ENCODE measurements at places on chromosomes 3 and 15. TPM values are rescaled to one million over a fixed set of nuclear protein-coding genes. Genes with fewer than 3 reads are reported as not detected.

DNA sequence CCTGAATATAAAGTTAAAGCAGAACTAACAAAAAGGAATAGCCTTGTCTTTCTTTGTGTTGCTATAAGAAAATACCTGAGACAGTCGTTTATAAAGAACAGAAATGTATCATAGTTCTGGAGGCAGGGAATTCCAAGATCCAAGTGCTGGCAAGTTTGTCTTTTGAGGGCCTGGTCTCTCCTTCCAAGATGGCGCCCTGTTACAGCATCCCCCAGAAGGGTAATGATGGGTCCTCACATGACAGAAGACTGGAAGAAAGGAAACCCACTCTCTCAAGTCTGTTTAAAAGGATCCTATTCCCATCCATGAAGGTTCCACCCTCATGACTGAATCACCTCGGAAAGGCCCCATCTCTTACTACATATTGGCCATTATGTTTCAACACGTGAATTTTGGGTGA is 435.1 kb downstream of the MAGI1 start:
- DNase-seq = no peak

- DNase-seq = no peak
These were observed 6.6 kb upstream of the TEX9 start for GRCh38 chr15:56358604-56359003.

GRCh38 chr15:74809956-74810355 is 2.7 kb upstream of the LMAN1L start:
- DNase-seq = no peak

DNA sequence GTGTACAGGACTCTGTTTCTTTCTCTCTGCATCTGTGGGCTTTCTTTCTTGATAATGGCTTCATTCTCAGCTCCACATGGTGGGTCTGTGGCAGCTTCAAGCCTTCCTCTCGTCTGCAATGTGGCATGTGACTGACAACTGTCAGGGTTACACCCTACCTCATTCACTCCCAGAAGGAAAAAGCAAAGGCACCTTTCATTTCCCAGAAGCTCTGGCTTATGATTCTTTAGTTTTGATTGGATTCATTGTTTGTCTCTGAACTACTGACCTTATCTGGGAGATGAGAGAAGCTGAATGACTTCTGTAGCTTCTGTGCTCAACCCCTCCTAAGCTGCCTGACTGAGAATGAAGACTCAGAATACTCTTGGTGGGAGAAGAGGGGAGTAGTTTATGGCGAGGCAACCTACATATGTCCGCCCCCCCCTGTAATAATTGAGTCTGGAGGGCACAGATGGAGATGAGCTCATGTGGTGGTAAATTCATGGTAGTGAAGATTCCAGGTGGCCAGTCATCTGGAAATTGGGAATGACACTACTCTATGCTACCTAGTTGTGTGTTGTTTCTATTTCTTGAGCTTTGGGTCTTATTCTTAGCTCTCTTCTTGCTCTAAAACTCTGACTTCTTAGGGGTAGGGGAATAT is 38.4 kb downstream of the KCNAB1 start:
- no peak for DNase-seq

DNA sequence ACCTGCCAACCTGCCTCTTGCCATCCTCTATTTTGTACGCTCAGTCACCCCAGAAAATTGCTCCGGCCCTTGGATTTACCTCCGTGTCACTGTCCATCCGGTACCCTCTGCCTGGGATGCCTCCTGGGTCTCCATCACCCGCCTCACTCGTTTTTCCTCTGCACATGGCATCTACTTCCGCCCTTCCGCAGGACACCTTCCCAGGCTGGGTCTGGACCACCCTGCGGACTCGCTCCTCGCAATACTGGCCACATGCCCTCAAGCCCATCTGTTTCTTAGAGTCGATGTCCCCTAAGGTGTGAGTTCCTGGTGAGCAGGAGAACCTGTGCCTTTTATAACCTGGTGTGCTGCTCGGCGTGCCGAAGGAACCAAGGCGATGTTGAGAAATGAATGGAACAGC is 58.5 kb downstream of the APBA2 start:
- no peak for DNase-seq

GRCh38 chr3:139935866-139936817 is 1.2 kb downstream of the CLSTN2 start:
- DNase-seq = no peak

DNA sequence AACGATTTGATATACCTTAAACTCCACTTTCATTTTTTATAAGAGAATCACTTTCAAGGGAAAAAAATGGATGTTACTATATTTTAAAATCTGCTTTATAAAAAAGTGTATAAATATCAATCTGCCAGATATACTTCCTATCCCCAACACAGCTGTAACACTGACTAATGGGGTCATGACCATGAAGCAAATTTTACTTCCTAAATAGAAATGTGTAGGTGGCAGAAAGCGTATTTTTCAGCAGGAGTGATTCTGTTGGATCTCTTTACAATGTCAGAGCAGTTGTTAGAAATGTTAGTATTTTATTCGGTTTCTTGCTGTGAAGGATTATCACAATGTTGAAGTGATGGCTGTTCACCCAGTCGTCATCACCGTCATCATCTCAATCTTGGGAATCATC is 5.5 kb upstream of the C15orf40 start:
- DNase-seq = no peak

DNA sequence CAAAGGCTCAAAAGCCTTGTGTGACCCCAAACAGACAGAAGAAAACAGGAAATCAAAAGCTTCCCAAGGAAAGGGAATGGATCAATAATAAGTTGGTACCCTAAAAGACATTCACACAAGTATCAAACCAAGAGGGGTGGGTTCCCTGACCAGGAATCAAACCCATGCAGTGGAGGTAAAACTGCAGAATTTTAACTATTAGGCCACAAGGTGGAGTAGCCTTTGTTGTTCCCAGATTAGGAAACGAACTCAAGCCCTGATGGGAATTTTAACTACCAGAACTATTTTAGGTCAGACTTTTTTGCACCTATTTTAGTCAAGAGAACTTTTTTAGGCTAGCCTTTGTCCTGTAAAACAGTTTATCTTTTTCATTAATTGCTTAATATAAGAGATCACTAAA is 31.4 kb downstream of the SETMAR start:
- DNase-seq = no peak

DNA sequence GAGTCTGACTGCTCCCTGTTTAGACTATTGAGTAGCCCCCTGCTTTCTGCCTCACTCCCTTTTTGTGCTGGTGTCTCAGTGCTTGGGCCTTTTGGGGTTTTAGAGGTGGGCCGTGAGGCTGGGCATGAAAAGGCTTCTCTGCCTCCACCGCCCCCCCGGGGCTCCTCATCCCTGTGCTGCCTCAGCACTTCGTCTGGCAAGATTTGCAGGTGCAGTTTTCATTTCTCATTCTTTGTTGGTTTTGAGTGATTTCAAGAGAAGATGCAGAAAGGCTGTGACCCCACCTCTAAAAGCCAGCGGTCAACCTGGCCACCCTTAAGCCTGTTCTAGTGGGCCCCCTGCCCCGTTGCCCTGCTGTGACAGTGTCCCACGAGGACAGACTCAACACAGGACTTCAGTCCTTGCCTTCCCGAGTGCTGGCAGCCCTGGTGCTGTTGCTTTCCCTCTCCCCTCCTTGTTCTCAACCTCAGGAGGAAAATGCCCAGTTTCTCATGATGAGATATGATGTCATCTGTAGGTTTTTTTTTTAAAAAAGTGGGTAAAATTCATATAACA is 38.0 kb downstream of the APBA2 start:
- DNase-seq = no peak

DNA sequence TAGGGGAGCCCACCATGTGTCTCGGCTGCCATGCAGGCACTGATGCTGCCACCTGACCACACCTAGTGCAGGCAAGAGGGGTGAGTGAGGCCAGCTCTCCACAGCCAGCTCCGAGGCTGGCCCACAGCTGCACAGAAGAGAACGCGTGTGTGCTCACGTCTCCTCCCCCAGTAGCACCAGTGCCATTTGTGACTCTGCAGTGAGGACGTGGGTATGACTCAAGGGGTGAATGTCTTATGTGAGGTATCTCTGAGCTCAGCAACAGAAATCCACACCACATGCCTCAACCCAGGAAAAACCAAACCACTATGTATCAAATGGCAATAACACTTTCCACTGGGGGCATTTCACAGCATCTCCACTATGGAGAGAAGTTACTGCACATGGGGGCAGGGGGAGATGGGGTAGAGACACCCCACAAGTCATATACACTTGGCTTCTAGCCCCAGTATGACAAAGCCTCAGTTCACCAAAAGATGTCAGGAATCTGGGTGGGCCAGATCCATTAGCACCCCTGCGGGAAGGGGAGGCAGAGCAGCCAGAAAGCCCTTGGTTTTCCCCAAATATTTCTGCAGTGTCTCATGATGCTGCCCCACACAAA is 87.6 kb downstream of the LRIG1 start:
- no peak for DNase-seq

- DNase-seq = no peak
These were observed 78.2 kb downstream of the GALK2 start for GRCh38 chr15:49248291-49248690.

DNA sequence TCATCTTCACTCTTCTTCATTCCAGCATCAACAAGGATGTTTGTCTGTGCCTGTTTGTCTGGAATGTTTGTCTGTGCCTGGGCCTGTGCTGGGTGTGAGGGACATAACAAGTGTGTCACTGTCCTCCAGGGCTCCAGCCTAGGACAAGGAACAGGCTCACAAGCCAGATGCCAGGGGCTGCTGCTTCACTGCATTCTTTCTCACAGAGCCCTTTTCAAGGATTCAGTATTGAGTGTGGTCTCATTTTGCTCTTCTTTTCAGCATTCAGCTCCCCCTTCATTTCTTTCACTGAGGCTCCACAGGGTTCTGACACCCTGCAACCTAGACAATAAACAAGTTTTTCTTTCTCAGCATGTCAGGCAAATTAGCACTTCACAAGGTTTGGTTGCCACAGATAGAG is 43.6 kb upstream of the KY start:
- no peak for DNase-seq

DNA sequence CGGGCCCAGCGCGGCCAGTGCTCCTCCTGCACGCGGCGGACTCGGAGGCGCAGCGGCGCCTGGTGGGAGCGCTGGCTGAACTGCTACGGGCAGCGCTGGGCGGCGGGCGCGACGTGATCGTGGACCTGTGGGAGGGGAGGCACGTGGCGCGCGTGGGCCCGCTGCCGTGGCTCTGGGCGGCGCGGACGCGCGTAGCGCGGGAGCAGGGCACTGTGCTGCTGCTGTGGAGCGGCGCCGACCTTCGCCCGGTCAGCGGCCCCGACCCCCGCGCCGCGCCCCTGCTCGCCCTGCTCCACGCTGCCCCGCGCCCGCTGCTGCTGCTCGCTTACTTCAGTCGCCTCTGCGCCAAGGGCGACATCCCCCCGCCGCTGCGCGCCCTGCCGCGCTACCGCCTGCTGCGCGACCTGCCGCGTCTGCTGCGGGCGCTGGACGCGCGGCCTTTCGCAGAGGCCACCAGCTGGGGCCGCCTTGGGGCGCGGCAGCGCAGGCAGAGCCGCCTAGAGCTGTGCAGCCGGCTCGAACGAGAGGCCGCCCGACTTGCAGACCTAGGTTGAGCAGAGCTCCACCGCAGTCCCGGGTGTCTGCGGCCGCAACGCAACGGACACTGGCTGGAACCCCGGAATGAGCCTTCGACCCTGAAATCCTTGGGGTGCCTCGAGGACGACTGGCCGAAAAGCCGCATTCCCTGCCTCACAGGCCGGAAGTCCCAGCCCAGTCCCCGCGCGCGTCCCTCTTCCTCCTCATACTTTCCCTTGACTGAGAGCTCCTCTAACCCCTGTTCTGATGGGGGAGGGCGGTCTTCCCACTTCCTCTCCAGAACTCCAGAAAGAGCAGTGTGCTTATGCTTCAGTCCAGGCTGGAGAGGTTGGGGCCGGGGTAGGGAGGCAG is 1.4 kb upstream of the IL17RC start:
- DNase-seq = no peak

DNA sequence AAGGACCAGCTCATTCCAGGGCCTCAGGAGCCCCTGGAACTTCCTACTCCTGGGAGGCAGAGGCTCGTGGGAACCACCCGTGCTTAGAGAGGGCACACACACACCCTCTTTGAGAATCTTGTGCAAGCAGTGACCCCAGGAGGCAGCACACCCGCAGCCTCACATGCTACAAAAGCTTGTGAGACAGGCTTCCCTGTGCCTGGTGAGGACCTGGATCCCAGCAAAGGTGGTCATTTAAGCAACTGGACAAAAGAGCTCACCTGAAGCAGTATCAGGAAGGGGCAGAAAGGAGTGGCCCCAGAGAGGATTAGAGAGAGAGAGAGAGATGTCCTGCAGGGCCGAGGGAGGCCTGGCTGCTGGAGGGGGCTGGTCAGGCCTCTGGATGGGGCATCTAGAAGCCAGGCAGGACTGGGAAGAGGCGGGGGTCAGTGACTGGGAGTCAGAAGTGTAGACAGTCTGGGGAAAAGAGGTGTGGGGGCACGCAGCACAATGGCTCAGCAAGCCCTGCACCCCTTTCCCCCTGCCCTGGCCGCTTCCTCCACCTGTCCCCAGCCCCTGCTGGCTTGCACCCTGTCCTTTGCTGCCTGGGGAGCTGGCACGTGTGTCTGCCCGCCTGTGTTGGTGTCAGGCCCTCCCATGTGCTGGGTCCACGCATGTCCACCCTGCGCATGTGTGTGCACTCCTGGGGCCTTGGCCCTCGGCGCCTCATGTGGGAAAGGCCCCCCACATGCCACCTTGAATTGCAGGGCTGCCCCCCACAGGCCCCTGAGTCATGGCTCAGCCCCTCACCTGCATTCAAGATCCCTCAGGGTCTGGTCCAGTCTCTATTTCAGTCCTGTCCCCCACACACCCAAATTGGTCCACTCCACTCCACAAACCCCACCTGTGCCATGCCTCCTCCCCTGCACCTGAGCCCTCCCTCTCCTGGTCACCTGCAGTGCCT is 36.9 kb downstream of the TSPAN3 start:
- DNase-seq = no peak

- no peak for DNase-seq
These were observed 202.3 kb downstream of the CADPS start for GRCh38 chr3:62672988-62673313.

- no peak for DNase-seq
These were observed 9.6 kb upstream of the RASA2 start for GRCh38 chr3:141477224-141477623.

DNA sequence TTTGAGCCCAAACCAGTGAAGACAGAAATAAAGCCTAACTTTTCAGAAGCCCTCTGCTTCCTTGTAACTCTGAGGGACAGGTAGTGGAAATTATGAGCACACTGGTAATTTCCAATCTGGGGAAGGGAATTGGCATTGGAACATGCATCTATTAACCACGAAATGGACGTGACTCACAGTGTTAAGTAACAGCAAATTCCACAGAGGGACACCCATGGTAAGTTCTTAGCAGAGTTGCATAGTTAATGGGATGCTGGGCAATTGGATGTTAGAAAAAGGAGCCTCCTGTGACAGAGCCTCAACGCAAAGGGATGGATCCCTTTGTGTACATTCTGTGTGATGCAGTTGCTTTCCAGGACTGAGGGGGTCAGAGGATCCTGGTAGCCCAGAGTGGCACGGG is 168.6 kb downstream of the SEMA6D start:
- no peak for DNase-seq

RPS17 gene
- total RNA-seq = 1,598 TPM

DNAH12 gene
- 0.21 TPM for total RNA-seq

PBRM1 gene
- 43.5 TPM for total RNA-seq

XCR1 gene
- total RNA-seq = not detected

OR5K2 gene
- not detected for total RNA-seq

FBLN2 gene
- total RNA-seq = 0.44 TPM

WWTR1 gene
- 298 TPM for total RNA-seq

RETNLB gene
- total RNA-seq = not detected

IQCH gene
- total RNA-seq = 3.9 TPM
